GM12892 (cell line): ENCODE measurements at places on chromosomes 6 and 20.

- no peak for DNase-seq
These were observed 16.5 kb downstream of the PEDS1 start for GRCh38 chr20:50136822-50137599.

- DNase-seq = no peak
These were observed 158.5 kb downstream of the PHACTR1 start for GRCh38 chr6:12875051-12875450.

- no peak for DNase-seq
These were observed 145.1 kb upstream of the FKBP1C start for GRCh38 chr6:63066055-63066704.

- DNase-seq = no peak
These were observed 226.4 kb downstream of the SMOC2 start for GRCh38 chr6:168667428-168667805.

DNA sequence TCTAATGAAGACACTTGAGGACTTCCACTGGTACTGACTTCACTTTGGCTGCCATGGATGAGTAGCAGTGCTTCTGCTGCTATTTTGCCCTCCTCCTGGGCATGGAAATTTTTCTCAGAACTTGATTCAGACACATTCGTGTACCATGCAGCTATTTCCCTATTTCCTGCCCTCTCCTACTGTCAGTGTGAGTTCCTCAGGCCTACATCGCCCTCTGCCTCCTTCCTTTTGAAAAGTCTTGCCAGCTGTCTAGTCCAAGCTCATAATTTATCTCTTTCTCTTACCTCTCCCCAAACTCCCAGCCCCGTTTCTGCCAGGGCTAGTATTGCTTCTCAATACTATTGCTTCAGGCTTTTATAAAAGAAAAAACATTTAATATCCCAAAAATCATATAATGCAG lies 470.2 kb downstream of the ADGRB3 start:
- DNase-seq = no peak
